ENCODE measurements at places on chromosomes 5 and 9.

DNA sequence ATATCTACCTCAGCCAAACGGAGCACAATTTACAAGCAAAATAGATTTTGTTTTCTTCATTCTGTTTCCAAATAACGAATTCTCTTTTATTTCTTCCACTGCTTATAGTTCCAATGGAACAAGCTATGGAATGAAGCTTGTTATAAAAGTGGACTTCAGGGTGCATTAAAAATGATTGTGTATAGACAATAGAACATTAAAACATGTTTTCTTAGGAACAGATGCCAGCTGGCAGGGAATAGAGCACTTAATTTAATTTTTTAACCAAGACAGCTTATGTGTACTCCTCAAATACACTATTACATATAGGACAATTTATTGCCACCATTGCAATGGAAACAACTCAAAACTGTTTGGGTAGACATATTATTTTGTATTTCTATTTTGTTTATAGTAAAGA lies 860.1 kb upstream of the TYRP1 start:
- no peak for DNase-seq

GRCh38 chr5:95365302-95366095 lies 25.7 kb upstream of the FAM81B start:
- no peak for DNase-seq

DNA sequence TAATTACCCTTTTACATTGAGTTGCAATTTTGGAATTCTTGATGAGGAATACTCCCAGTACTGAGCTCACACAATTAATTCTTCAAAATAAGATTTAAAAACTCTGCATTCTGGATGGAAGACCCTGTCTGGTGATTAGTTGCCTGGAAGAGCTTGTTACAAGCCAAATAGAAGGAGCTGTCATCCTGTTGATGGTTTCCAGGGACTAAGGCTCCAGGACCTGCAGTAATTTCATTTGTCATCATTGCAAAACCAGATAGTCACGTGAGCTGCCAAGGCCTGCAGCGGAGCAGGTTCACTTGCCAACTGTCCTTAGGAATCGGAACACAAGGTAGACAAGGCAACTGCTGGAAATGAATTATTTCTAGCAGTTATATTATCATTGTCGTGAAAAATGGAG lies 597.7 kb downstream of the CCDC171 start:
- DNase-seq, result no peak

- DNase-seq, result no peak
These were observed 71.3 kb downstream of the RASEF start for GRCh38 chr9:82991671-82992070.

Data from stimulated activated CD4-positive, alpha-beta T cell treated with anti-CD3 and anti-CD28 coated beads, Interleukin-15, amount 100 ng/mL, for 1 hour (primary cell).